ENCODE measurements at places on chromosomes 6 and 20.

DNA sequence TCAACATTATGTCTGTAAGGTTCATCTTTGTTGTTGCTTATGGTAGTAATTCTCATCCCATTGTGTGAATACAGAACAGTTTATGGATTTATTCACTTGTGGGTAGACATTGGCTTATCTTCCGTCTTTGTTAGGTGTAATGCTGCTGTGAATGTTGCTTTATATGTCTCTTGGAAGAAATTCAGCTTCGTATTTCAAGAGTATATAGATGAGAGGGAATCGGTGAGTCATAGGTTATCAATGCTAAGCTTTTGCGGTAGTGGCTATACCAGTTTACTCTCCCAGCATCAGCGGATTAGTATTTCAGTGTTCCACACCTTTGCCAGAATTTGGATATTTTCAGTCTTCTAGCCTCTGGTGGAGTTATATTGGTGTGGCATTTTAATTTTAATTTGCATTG, 77.8 kb downstream of the ZFAND3 start:
- no peak for DNase-seq

GRCh38 chr6:154962753-154963152, 32.4 kb upstream of the TIAM2 start:
- DNase-seq: no peak

- DNase-seq: no peak
These were observed 114.3 kb upstream of the SYNCRIP start for GRCh38 chr6:85756982-85757381.

- no peak for DNase-seq
These were observed 217.0 kb upstream of the CCN2 start for GRCh38 chr6:132167929-132168892.

DNA sequence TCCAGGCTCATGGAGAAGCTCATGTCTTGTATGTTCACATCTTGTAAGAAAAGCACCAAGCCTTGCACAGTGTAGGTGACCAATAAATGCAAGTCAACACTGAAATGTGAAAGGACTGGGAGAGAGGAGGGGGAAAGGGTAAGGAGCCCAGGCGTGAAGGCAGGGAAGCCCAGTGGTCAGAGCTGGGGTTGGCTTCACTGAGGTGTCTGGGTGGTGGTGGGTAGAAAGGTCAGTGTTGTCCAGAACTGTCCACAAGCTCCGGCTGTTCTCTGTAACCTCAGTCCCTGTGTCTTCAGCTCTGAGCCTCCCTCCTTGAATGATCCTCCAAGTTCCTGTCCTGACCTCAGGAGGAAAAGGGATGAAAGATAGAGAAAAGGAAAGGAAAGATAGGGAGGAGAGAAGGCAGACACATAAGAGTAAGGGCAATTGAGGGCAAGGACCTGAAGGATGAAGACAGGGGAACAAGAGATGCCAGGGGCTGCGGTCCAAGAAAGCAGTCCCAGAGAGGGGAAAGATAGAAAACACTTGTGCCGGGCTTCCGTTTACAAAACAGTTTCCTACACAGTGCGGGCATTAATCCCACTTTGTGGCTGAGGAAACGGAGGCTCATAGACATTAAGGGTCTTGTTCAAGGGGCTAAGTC, 2.4 kb upstream of the TNXB start:
- DNase-seq: no peak

DNA sequence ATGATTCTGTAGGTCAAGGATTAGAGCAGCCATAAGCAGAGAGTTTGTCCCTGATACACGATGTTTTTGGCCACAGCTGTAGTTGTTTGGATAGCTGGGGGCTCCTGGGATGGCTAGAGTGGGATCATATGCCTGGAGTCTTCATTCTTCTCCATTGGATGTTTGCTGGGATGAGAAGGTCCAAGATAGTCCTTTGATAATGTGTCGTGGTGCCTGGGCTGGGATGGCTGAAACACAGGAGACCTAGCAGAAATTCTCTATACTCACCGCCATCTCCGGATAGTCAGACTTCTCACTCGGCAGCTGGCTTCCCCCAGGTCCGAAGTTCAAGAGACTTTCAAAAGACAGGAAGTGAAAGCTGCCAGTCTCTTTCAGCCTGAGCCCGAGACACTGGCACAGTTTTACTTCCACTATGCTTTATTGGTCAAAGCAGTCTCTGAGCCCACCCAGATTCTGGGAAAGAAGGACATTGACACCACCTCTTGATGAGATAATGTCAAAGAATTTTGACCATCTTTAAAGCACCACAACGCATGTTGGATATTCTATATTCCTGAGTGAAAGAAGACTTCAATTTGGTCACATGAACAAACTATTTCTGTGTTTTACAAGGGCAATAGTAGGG, 16.0 kb downstream of the MARCKS start:
- no peak for DNase-seq

- DNase-seq: no peak
These were observed 93.8 kb upstream of the LY86 start for GRCh38 chr6:6494677-6495076.

DNA sequence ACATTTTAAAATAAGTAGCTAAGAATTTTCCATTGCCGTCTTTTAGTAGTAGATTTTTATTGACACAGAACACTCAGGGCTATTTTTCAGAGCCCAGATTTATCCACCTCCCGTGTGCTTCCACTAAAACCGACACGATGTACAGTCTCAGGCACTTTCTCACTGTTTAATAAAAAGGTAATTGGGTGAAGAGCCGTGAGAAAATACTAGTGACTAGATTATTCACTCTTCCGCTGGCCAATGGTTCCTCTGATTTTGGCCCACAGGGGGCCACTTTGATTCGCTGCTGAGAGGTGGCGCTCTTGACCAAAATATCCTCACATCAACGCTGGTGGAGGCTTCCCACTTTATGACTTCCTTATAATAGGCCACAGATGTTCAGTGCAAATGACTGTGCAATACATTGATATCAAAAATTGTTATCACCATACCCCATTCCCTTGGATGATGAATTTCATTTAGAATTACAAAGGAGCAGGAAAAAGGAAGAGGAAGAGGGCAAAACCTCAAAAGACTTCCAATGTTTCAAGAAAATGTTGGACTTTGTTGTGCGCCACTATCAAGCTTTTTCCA, 12.3 kb upstream of the HDDC2 start:
- peak; percentile 60 for DNase-seq

DNA sequence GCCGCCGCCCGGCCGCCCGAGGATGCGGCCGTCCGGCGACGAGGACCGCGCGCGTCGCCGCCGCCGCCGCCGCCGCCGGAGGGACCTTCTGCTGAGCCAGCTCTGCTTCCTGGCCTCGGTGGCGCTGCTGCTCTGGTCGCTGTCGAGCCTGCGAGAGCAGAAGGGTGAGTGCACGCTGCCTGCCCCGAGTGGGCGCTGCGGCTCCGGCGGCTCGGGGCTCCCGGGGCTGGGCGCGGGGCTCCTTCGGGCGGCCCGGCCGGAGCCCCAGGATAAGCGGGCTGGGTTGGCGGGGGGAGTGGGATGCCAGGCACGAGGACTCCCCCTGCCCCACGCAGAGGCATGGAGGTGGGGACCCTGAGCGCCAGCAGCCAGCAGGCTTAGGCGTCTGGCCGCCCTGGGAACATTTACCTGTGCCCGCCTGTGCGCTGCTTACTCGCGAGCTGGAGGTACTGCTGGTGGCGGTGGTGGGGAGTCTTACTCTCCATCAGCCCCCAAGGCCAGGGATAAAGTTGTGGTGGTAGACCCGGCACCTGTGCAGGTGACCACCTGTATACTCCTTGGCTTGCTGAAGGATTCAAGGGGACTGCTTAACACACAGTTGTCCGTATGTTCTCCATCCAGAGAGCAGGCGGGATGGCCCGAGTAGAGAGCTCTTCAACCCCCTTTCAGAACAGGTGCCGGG, 520 bp downstream of the SLC24A3 start:
- DNase-seq: peak; percentile 72

DNA sequence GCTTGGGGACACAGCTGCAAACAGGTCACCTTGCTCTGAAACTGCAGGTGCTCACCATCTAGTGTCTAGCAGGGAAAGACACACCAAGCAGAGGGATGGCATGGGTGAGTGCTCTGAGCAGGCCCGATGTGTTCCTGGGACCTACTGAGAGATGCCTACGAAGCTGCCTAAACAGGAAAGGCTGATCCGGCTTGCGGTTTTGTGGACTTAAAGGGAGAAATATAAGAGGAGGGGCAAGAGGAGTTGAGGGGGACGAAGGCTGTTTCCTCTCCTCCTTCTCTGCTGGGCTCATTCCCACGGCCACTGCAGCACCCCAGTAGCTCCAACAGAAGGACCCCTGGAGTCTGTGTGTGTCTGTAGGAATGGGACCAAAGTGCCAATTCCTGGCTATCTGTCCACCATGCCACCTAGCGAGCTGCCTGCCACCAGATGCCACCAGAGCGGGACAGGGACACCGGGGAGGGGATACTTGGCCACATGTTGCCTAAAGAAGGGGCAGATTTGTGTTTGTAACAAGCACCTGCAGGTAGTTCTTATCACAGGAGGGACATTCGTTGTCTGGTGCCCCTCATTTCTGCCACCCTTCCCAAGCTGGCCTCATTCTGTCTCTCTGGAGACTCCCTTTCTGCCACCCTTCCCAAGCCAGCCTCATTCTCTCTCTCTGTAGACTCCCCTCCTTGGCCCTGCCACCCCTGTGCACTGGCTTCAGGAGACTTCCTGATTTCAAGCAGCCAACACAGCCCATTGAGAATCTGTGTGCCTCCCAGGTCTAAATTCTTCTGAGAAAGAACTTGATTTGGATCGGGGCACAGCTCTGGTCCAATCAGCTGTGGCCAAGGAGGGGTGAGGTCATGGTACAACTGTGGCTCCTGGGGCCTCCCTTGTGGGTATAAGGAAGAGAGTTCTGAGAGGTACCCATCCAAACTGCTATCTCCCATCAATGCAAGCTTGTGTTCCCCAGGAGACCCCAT, 221.8 kb downstream of the ANKRD60 start:
- DNase-seq: no peak

DNA sequence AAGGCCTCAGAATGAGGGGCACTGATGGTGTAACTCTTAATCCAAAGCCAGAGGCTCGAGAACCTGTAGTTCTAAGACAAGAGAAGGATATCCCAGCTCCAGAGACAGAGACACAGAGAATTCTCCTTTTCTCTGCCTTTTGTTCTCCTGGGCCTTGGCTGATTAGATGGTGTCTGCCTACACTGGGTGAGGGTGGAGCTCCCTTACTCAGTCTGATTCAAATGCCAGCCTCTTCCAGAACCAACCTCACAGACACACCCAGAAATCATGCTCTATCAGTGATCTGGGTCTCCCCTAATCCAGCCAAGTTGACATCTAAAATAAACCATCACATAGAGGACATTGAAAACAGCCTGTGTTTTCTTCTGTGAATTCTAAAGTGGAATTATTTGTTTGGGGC, 68.0 kb upstream of the SMIM28 start:
- DNase-seq: no peak
